Astrocyte of the spinal cord (primary cell): ENCODE measurements at places on chromosomes 5 and 9.

GRCh38 chr9:27763831-27764230 lies 190.6 kb upstream of the C9orf72 start:
- DNase-seq = no peak

DNA sequence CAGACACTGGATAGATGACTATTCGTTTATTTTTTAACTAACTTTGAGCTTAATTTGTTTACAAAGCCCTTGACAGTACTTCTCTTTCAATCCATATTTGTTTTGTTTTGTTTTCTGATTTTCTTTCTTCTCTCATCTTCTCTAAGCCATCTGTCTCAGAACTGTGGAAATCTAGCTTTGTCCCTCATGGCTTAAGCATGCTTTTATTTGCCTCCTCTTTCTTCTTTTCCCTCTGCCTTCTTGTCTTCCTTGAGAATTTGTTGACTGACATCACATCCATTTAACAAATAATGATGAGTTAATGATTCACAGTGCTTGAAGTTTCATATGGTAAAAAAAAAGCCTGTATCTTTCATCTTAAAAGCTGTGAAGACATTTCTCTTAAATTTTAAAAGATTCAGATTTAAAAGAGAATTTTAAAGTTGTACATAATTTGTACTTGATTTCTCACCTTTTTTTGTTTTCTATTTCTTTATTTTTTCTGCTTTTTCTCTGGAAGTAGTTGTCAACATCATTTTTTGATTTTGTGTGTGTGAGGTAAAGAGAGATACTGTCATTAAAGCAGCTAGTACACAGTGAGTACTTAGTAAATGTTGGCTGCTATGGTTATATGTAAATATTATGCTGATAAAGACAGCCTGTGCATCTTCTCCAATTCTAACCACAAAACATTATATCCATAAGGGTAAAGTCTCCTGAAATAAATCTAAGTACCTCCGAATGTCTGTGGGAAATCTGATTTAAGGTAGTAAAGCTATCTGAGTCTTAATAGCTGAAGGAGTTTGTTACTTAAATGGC lies 13.9 kb upstream of the SGCD start:
- no peak for DNase-seq

DNA sequence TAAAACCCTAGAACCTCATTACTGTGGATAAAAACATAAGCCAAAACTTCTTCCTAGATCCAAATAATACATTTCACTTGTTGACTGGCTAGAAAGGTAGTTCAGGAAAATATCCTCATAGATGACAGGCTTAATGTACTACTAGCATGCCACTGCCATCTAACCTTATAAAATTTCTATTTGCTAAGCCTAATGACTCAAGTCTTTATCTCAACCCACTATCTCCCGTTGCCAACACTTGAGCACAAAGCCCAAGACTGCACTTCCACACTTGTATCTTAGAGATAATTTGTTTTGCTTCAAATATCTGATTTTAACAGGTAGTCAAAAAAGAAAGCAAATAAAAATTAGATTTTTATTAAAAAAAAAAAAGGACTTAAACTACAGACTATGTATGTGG lies 42.7 kb downstream of the FBXL17 start:
- no peak for DNase-seq

DNA sequence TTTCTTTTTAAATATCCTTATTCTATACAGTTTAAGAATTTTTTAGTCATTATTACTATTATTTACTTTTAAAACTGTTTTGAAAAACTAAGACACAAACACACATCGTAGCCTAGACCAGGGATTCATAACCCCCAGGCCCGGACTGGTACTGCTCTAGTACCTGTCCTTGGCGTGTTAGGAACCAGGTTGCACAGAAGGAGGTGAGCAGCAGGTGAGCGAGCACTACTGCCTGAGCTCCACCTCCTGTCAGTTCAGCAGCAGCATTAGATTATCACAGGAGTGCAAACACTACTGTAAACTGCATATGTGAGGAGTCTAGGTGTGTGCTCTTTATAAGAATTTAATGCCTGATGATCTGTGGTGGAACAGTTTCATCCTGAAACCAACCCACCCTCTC lies 357.0 kb downstream of the PTPRD start:
- DNase-seq = no peak

DNA sequence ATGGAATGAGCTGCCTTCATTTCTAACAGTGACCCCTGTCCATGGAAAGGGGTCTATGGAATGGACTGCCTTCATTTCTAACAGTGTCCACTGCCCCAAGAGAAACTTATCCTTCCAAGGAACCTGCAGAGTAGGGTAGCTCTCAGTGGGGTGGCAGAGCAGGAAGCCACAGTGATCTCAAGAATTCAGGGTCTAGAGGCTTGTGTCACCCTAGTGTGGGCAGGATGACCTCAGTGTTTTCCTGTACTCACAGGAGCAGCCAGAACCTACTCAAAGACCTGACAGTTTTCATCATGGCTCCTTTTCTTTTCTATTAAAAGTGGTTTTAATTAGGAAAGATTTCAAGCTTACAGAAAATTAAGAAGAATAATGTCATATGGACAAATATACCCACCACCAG lies 27.5 kb downstream of the SEC61B start:
- no peak for DNase-seq

- peak; percentile 98 for DNase-seq
These were observed 192.6 kb downstream of the TLE4 start for GRCh38 chr9:79764374-79764773.

DNA sequence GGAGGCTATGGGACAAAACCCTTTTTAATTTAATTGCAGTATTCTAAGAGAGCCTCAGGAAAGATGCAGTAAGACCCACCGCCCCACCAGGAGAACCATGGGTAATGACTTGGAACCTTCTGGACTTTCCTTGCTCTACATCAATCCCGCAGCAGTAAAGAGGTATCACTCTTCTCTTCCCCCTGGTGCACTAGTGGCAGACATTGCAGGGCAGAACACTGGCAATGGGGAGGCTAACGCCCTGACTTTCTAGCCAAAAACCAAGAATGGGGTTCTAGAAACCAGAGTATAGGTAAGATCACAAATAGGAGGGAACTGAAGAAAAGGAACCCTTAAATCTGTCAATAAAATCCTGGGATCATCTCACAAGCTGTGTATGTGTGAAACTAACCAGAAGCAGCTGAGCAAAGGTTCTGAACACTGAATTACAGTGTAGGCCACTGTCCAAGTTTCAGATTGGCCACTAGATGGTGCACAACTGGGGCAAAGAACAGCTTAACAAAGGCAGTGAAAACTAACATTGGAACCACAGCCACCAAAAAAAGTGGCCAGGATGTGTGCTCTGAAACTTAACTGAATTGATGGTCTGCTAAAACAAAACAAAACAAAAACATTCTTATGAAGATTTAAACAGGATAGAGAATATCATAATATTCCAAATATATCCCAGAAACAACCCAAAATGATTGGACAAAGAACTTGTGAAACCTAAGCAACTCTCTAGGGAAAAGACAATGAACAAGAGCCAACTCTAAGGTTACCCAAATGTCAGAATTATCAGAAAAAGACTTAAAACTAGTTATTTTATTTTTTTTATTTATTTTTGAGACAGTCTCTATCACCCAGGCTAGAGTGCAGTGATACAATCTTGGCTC lies 6.6 kb upstream of the FAM151B start:
- peak; percentile 65 for DNase-seq

- peak; percentile 63 for DNase-seq
These were observed 14.0 kb downstream of the PPWD1 start for GRCh38 chr5:65577141-65577540.

DNA sequence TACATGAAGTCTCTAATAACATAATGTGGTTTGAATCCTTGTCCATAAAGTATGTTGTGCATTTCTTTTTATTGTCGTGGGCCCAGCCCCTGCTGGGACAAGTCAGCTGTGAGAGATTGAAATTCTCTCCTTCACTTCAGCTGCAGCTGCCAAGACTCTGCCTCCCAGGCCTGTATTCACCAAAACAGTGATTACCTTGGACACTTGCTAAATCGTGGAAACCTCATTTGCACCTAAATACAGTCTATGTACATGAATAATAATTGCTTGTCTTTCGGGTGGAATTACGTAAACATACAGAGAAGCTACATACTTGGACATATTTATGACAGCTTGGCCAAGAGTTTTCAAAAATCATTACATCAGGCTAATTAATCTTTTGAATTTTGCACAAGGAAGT lies 898.5 kb upstream of the SEMA6A start:
- DNase-seq = peak; percentile 39

DNA sequence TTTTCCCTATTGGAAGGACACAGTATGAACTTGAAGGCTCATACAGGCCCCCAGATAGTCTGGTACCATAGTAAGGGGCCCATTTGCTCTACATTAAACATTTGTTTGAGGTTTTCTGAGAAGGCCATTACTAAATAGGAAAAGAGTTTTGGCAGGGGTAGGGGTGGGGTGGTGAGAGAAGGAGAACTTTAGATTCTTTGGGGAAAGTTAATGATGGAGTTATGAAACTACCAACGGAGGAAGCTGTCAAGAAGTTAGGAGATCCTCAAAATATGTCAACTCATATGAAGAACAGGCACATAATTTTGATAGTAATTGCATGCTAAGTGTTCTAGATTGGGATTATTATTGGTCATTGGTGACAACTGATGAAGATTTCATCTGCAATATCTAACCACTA lies 114.7 kb downstream of the TAF11L14 start:
- DNase-seq = no peak

GRCh38 chr5:32222723-32223470 lies 48.8 kb upstream of the GOLPH3 start:
- no peak for DNase-seq

- DNase-seq = no peak
These were observed 20.0 kb downstream of the PITX1 start for GRCh38 chr5:135013947-135014570.

DNA sequence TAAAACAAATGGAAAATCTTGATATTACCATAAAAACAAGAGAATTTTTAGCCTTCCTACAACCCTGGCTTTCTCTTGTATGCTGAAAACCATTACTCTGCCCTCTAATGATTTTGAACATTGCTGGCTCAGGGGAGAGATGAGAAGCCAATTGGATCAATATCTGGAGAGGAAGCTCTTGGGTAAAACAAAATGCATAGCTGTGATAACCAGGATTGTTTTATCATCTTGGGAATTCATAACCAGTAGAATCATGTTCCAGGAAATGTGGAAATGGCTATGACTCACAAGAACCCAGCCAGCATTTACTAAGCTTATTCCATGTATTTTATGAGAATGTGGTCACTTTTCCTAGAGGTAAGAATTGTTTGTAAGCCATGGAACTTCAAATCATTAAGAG lies 51.1 kb upstream of the CTNND2 start:
- peak; percentile 42 for DNase-seq

- DNase-seq = no peak
These were observed 509.6 kb upstream of the TNC start for GRCh38 chr9:115627511-115627910.

- DNase-seq = no peak
These were observed 52.1 kb upstream of the EXOC3 start for GRCh38 chr5:390623-391491.

DNA sequence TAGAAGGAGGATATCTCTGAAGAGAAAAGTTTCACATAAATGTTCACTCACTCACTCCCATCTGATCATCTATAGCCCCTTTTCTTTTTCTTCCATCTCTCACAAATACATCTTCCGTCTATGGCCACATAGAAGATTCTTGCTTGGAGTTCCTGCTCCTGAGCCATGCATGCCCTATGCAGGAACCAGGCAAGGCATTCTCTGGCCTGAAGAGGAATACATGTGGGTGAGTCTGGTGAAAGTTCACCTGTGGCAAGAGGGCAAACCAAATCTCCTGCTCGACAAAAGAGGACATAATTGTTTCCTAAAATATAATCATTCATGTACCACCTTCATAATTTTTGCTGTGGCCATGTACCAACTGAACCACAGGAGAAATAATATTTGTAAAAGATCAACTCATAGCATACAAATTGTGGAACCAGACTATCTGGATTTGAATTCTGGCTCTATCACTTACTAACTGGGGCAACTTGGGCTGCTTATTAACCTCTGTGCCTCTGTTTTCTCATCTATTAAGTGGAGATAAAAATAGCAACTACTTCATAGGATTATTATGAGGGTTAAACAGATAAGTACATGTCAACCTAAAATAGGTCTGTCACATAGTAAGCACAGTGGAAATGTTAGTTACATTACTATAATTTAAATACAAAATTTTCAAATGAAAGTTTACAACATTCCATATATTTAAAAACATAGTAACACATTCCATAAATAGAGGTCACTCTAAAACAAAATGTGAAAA lies 121.2 kb upstream of the NFIB start:
- no peak for DNase-seq

GRCh38 chr9:125990793-125991220 lies 243.6 kb downstream of the PBX3 start:
- DNase-seq = no peak

- no peak for DNase-seq
These were observed 100.8 kb downstream of the CTNND2 start for GRCh38 chr5:11803436-11803835.

DNA sequence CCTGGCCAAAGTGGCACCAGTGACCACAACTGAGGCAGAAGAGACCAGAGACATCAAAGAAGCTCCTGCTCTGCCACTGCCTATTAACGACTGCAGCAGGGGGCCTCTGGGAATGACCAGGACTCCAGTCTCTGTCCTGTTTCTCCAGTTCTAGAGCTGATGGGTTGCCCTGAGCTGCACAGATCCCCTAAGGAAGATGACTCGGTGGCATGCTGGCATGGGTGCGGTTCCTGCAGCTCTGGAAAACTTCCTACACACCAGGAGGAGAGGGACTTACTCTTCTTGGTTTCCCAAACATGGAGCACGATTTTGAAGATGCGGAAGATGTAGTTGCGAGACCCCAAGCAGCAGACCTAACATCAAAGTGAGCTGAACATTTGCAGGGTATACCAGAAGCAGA lies 2.7 kb downstream of the SLIT3 start:
- DNase-seq = no peak
